Activated CD4-positive, CD25-positive, alpha-beta regulatory T cell (primary cell): ENCODE measurements at places on chromosomes 12 and 14.

- DNase-seq = no peak
Observed at GRCh38 chr12:116091579-116091978, 185.9 kb downstream of the MED13L start.

DNA sequence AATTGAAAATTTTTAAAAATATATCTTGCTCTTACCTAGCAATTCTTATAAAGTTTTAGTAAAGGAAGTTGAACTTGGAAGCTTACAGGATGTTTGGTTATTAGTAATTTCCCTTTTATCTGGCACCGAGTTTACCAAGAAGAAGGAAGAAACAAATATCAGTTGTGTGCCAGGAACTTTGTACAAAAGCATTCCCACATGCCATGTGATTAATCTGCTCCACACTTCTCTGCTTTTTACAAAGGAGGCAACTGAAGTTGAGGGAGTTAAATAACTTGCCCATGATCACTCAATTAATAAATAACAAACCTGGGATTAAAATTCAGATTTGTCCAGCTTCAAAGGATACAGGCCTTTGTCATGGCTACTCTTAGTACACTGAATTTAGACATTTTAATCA is 122.5 kb upstream of the BCAT1 start:
- DNase-seq = no peak

DNA sequence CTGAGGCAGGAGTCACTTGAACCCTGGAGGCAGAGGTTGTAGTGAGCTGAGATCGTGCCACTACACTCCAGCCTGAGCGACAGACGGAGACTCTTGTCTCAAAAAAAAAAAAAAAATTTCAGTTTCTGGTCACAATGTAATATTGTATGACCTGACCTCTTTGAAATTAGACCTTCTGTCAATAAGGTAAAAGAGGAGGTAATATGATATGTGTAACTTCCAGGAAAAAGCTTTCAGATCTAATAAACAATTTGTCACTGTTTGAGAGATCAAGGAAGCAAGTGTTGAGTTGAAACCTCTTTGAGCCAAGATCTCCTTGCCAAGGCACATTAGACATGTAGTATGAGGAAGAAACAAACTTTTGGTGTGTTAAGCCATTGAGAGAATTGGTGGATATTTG is 101.7 kb upstream of the ATF7IP start:
- no peak for DNase-seq

GRCh38 chr12:65449400-65449799 is 170.9 kb downstream of the MSRB3 start:
- no peak for DNase-seq

GRCh38 chr12:3771853-3772252 is 18.9 kb upstream of the CRACR2A start:
- no peak for DNase-seq

DNA sequence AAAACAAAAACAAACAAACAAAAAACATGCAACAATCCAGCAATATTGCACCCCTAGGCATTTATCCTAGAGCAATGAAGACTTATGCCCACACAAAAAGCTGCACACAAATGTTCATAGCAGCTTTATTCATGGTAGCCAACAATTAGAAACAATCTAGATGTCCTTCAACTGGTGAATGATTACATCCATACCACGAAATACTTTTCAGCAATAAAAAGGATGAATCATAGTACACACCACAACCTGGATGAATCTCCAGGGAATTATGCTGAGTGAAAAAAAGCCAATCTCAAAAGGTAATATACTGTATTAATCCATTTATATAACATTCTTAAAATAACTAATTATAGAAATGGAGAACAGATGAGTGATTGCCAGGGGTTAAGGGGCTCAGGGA is 14.5 kb upstream of the GPR162 start:
- no peak for DNase-seq

- no peak for DNase-seq
Observed at GRCh38 chr14:94571395-94571794, 9.8 kb upstream of the SERPINA5 start.

- DNase-seq = no peak
Observed at GRCh38 chr12:91361864-91362263, 179.2 kb upstream of the DCN start.

DNA sequence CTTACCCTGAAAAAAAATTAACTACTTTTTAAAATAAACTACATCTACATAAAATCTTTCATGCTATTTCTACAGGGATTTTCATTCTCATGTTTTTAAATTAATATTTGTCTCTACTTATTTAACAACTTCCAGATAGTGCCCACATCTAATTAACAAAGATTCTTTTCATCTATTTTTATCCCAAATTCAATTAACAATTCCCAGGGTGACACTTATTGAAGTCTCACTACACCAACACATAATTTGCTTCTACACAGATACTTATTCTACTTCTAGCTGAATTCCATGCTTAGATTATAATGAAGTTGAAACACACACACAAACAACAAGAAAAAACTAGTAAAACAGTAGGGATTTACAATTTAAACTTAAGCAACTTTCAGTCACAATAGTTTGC is 336.6 kb downstream of the ACSS3 start:
- DNase-seq = no peak

DNA sequence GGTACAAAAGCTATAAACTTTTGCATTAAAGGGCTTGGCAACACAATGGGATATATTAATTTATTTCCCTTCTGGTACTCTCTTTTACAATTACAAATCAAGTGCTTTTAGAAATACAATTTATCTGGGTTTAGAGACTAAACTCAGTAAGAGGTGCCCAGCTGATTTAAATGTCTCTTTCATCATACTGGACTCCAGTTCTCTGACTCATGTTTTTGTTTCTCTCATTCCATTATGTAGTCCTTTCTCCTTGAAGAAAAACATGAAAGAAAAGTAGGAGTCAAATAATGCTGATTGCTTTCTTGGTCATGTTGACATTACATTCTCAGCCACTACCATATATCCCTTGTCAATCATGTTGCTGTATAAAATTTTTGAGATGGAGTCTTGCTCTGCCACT is 36.3 kb upstream of the CFL2 start:
- DNase-seq = no peak

DNA sequence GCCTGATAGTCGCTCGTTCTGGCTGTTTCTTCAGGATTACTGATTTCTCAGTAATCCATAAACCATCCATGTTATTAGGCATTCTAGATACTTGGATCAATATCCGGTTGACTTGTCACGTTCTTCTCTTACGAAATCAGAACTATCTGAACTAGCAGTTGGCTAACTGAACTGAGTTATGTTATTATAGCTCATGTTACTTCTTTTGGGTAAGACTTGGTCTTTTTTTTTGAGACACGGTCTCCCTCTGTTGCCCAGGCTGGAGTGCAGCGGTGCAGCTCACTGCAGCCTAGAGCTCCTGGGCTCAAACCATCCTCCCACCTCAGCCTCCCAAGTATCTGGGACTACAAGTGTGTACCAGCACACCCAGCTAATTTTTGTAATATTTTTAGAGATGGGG is 178.6 kb downstream of the PRKCH start:
- no peak for DNase-seq

DNA sequence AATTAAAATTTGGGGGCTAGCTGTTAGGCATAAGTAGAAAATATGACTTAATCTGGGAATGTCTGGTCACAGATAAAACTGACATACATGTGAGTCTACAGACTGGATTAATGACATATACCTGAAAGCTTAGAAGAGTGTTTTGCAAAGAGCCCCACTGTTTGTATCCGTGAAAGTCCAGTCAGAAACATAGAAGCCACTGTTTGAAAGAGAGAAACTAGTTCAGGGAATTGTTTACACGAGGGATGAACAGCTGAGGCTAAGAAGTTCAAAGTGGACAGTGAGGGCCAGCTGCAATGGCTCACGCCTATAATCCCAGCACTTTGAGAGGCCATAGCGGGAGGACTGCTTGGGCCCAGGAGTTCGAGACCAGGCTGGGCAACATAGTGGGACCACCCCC is 36.2 kb upstream of the SGPP1 start:
- no peak for DNase-seq

DNA sequence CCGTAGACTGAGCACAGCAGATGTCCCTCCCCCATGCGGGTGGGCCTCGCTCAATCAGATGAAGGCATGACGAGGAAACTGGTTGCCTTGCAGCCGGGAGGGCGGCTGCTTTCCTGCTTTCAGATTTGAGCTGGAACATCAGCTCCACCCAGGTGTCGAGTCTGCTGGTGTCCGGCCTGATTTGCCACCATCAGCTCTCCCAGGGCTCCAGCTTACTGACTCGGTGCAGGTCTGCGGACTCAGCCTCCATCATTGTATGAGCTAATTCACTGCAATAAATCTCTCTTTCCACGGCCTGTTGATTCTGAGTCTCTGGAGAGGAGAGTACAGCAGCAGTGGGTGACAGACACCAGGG is 156.2 kb downstream of the KIF26A start:
- DNase-seq = no peak

DNA sequence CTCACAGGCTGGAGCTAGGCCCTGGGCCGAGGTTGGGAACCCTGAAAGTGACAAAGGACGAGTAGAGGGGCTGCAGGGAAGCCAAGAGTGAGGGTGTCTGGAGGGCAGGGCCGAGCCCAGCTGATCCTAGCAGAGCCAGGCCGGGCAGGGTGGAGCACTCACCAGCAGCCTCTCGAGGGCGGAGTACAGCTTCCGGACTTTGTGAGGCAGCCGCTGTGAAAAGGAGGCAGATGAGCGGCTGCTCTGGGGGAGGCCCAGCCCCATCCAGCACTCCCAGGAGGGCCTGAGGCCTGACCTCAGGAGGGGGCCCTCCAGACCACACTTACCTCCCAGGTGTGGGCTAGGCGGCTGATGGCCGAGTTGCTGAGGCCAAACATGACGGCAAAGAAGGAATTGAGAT is 14.7 kb upstream of the ENDOU start:
- no peak for DNase-seq

DNA sequence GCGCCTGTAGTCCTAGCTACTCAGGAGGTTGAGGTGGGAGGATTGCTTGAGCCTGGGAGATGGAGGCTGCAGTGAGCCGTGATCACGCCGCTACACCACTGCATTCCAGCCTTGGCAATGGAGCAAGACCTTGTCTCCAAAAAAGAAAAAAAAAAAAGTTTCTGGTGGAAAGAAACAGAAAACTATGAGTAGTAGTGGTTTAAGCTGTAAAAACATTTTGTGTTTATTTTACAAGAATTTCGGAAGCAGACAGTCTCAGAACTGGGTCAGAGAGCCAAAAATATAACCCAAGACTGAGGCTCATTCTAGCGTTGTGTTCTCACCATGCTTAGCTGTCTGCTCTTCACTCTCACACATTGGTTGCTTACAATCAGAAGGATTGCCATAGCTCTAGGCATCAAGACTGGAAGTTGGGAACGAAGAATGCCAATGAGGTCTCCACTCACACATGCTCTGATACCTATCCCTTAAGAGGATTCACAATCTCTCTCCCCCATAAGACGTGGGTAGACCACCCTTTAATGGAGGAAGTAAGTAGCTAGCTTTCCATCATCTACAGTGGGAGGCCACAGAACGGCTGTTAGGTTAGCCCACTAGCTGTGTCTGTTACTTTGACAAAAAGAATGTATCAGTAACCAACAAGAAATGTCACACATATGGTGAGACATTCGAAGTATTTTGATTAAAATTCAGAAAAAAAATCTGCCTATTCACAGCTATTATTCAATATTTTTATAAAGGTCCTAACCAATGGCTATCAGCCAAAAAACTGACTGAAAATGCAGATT is 117.6 kb upstream of the RASSF8 start:
- no peak for DNase-seq
